ENCODE measurements at places on chromosomes 5 and 9. TPM values are rescaled to one million over a fixed set of nuclear protein-coding genes. Genes with fewer than 3 reads are reported as not detected.

Gene TRIP13
- 35.7 TPM for total RNA-seq

Gene GNPDA1
- total RNA-seq: 30.0 TPM

Gene SLC1A1
- total RNA-seq: 0.07 TPM

Gene AGXT2
- not detected for total RNA-seq

Gene CPLANE1
- 15.0 TPM for total RNA-seq

Gene MAST4
- total RNA-seq: 14.3 TPM

Gene HAND1
- total RNA-seq: not detected

Data from T-helper 2 cell treated with Interferon-gamma antibody and Interleukin-4, amounts not matched to agents 100 ng/mL and 5 ng/mL, for 36 hours (primary cell).